Ascending aorta (tissue), 2 donors: ENCODE measurements at places on chromosomes 6 and 20. TPM values are rescaled to one million over a fixed set of nuclear protein-coding genes. Genes with fewer than 3 reads are reported as not detected.

Gene GJE1
- total RNA-seq: not detected

Gene B3GAT2
- not detected for total RNA-seq

Gene TAF11
- 0.85 TPM for total RNA-seq

Gene RSPO4
- total RNA-seq: 1.4 TPM

Gene KIF25
- not detected for total RNA-seq

Gene ATF6B
- total RNA-seq: 123 TPM

Gene OR2H1
- total RNA-seq: not detected
